Sigmoid colon (tissue), 7 donors: ENCODE measurements at places on chromosomes 2 and 18. TPM values are rescaled to one million over a fixed set of nuclear protein-coding genes. Genes with fewer than 3 reads are reported as not detected.
A peak's percentile ranks its signal among the peaks of the same experiment; 100 is the strongest.

DNA sequence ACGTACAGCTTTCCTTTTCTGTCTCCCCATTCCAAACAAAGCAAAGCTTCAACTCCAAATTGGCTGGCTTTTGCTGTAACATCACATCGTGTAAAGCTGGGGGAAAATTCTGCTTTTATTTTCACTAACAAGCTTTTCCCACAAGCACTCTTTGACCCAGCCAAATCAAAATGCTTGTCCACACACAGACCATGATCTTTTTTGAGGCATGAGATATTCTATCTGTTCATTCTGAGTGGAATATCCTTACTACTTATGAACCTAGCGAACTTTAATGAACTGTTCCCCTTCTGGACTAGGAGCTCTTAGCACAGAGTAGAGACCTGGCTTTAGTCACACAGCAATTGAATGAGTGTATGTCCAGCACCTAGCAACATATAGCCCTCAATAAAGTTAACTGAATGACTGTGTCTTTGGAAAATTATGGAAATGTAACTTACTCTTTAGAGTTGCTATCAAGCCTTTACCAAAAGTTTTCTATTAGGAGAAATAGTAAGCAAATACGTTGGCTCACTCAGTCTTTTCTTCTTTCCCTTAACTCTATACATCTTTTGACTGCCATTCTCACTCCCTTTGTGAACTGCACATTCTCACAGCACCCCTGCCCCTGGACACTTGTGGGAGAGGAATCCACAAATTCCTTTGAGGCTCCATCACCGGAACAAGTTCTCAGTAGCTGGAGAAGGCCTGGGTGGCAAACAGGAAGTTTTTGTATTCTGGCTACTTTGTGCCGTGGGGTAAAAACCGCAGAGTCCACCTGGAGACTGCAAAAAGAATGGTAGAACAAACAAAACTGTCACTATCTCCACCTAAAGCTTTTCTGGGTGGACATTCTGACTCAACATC is 1.3 kb upstream of the UBE2E3 start:
- H3K4me3 ChIP-seq = peak overlapping the region; percentile 42
- H3K27ac ChIP-seq = peak overlapping the region; percentile 90

GRCh38 chr2:98016908-98017670 is 21.3 kb upstream of the TMEM131 start:
- no peak for DNase-seq
- no peaks in the 10 kb centered on the region for H3K27me3 ChIP-seq
- no peaks in the 10 kb centered on the region for H3K4me1 ChIP-seq
- no peak overlapping the region for H3K27ac ChIP-seq

CNRIP1 gene
- 33.1 TPM for total RNA-seq

- H3K27ac ChIP-seq = no peak overlapping the region
- H3K4me3 ChIP-seq = no peak overlapping the region
- no peaks in the 10 kb centered on the region for H3K36me3 ChIP-seq
- DNase-seq = no peak
- H3K27me3 ChIP-seq = peaks cover 5% of the 10 kb centered on the region
Observed at GRCh38 chr2:136129601-136130000, 11.7 kb upstream of the CXCR4 start.

DNA sequence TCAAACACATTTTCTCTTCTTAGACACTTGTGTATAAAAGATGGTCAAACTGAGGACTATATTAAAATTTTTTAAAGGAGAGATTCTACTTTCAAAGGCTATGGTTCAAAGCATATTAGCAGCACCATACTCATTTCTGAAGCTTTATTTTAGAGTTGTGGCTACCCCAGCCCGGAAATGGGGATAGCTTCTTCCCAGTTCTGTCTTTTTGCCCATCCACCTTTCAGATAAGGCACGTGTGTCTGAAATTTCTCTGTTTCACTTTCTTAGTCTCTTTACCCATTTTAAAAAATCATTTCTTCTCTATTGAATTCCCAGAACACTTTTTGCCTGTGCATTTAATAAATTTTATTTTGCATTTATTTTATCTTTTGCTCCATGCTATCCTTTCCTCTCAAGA is 431.5 kb downstream of the RNF144A start:
- H3K4me1 ChIP-seq = no peaks in the 10 kb centered on the region
- H3K36me3 ChIP-seq = no peaks in the 10 kb centered on the region
- H3K27me3 ChIP-seq = no peaks in the 10 kb centered on the region
- H3K27ac ChIP-seq = no peak overlapping the region

ALPI gene
- not detected for total RNA-seq

DNA sequence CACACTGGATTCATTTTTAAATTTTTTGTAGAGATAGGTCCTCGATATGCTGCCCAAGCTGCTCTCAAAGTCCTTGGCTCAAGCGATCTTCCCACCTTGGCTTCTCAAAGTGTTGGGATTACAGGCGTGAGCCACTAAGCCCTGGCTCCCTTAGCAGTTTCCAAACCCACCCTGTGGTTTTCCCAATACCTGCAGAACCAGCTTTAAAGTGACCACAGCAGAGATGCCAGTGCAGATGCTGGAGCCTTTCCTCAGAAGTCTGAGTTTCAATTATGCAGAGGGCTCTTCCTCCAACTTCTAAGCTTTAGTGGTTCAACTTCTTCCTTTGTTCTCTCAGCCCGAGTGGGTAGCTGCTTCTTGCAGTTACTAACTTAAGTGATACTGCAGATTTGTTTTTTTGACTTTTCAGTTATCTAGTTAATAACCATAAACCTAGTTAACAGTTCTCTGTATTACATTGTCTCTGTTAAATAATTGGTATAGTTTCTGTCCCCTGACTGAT is 8.1 kb upstream of the HAAO start:
- no peaks in the 10 kb centered on the region for H3K27me3 ChIP-seq
- no peak for DNase-seq
- H3K4me3 ChIP-seq = no peak overlapping the region
- H3K4me1 ChIP-seq = peaks cover 14% of the 10 kb centered on the region
- no peaks in the 10 kb centered on the region for H3K36me3 ChIP-seq
- H3K27ac ChIP-seq = peak overlapping the region; percentile 64

DNA sequence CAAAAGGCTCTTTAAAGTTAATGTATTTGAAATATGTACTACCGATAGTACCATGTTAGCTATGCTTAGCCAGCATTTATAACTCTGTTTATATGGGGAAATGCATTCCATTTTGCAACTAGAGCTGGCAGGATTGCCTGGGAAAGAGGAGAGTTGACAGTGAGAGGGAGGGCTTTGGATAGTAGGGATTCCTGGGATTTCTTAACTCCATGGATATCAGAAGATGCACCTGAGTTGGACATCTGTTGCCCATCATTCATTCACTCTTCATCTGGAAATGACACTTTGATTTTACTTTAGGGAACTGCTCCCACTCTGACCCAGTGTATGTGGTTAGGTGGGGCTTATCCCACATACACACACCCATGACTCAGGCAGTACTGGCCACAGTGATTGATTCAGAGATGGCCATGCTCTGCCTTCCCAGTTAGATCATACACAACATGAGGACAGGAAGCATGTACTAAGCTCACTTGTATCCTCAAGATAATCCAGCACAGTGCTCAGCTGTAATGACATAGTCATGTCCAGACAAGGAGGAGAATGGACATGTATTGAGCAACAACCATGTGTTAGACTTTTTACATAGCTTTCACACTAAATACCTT is 248.8 kb downstream of the MREG start:
- H3K4me1 ChIP-seq = peaks cover 24% of the 10 kb centered on the region
- no peaks in the 10 kb centered on the region for H3K36me3 ChIP-seq
- no peaks in the 10 kb centered on the region for H3K27me3 ChIP-seq

- no peaks in the 10 kb centered on the region for H3K27me3 ChIP-seq
- no peak overlapping the region for H3K4me3 ChIP-seq
- peaks cover 7% of the 10 kb centered on the region for H3K4me1 ChIP-seq
- no peak for DNase-seq
Observed at GRCh38 chr2:129059476-129059875, 740.8 kb upstream of the HS6ST1 start.

- H3K4me3 ChIP-seq = no peak overlapping the region
- no peak for DNase-seq
- peaks cover 10% of the 10 kb centered on the region for H3K4me1 ChIP-seq
Observed at GRCh38 chr2:37698931-37699481, 27.6 kb upstream of the CDC42EP3 start.

GRCh38 chr2:46230115-46230571 is 67.1 kb upstream of the EPAS1 start:
- H3K4me1 ChIP-seq = no peaks in the 10 kb centered on the region
- no peak for DNase-seq
- H3K27ac ChIP-seq = no peak overlapping the region
- H3K36me3 ChIP-seq = no peaks in the 10 kb centered on the region

LRRTM1 gene
- 1.5 TPM for total RNA-seq

DLGAP1 gene
- 1.1 TPM for total RNA-seq

DNA sequence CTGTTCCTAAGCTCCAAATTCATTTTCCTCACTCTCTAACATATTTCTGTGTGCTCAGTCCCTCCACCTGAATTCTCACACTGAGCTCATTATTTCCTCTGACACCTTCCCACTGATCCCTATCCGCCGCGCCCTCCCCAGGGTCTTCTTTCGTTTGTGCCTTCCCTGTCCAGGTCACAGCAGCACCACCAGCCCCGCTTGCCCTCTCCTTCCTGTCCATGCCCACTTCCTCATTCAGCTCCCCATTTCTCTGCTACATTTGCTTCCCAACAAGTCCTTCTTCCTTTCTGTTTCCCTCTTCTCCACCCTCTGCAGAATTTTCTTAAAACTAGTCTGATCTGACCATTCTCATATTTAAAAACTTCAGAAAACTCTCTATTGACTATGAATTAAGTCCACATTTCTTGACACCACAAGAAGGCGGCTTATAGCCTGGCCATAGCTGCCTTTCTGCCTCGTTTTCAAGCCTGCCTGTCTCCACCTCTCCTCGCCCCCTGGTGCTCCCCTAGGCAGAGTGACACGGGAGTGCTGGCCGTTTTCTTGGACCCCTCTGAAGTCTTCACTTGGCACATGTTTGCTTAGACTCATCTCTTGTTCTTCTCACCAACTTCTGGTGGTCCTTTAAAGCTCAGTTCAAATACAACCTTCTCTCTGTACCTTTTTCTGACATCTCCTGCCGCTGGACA is 138.7 kb upstream of the BOD1L2 start:
- no peak overlapping the region for H3K27ac ChIP-seq
- H3K36me3 ChIP-seq = no peaks in the 10 kb centered on the region
- no peaks in the 10 kb centered on the region for H3K27me3 ChIP-seq
- no peak overlapping the region for H3K4me3 ChIP-seq
- no peaks in the 10 kb centered on the region for H3K4me1 ChIP-seq

GRCh38 chr2:95061601-95062183 is 36.2 kb downstream of the MAL start:
- no peaks in the 10 kb centered on the region for H3K36me3 ChIP-seq
- no peak overlapping the region for H3K27ac ChIP-seq
- no peak overlapping the region for H3K4me3 ChIP-seq
- H3K27me3 ChIP-seq = no peaks in the 10 kb centered on the region
- DNase-seq = peak; percentile 21
- no peaks in the 10 kb centered on the region for H3K4me1 ChIP-seq

GRCh38 chr2:45823723-45824206 is 172.3 kb downstream of the PRKCE start:
- peak overlapping the region; percentile 83 for H3K27ac ChIP-seq
- no peaks in the 10 kb centered on the region for H3K36me3 ChIP-seq

- peak; percentile 60 for DNase-seq
- H3K4me3 ChIP-seq = no peak overlapping the region
- H3K27ac ChIP-seq = no peak overlapping the region
- no peaks in the 10 kb centered on the region for H3K27me3 ChIP-seq
- H3K36me3 ChIP-seq = no peaks in the 10 kb centered on the region
Observed at GRCh38 chr2:85733121-85733960, 20.4 kb upstream of the ATOH8 start.

GRCh38 chr2:203344667-203345066 is 16.5 kb downstream of the ABI2 start:
- no peak overlapping the region for H3K4me3 ChIP-seq
- H3K27ac ChIP-seq = no peak overlapping the region
- H3K36me3 ChIP-seq = no peaks in the 10 kb centered on the region
- DNase-seq = no peak
- H3K27me3 ChIP-seq = no peaks in the 10 kb centered on the region

GRCh38 chr2:60351802-60352201 is 201.7 kb downstream of the BCL11A start:
- no peaks in the 10 kb centered on the region for H3K27me3 ChIP-seq
- DNase-seq = no peak

FSHR gene
- not detected for total RNA-seq

OSBPL6 gene
- 1.5 TPM for total RNA-seq

DNA sequence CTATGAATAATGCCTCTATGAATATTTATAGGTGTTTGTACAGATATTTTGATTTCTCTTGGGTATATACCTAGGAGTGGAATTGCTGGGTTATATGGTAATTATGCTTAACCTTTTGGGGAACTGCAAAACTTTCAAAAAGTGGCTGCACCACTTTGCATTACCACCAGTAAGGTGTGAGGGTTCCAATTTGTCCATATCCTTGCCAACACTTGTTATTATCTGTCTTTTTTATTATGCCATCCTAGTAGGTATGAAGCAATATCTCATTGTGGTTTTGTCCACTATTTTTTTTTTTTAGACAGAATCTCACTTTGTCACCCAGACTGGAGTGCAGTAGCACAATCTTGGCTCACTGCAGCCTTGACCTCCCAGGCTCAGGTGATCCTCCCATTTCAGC is 112.2 kb upstream of the FBXO11 start:
- DNase-seq = no peak
- H3K27me3 ChIP-seq = no peaks in the 10 kb centered on the region
- no peaks in the 10 kb centered on the region for H3K4me1 ChIP-seq
- H3K36me3 ChIP-seq = no peaks in the 10 kb centered on the region

GRCh38 chr18:66138642-66139041 is 387.8 kb downstream of the CDH7 start:
- no peak for DNase-seq
- H3K27ac ChIP-seq = no peak overlapping the region
- no peaks in the 10 kb centered on the region for H3K4me1 ChIP-seq
- H3K36me3 ChIP-seq = no peaks in the 10 kb centered on the region
- no peak overlapping the region for H3K4me3 ChIP-seq

DNA sequence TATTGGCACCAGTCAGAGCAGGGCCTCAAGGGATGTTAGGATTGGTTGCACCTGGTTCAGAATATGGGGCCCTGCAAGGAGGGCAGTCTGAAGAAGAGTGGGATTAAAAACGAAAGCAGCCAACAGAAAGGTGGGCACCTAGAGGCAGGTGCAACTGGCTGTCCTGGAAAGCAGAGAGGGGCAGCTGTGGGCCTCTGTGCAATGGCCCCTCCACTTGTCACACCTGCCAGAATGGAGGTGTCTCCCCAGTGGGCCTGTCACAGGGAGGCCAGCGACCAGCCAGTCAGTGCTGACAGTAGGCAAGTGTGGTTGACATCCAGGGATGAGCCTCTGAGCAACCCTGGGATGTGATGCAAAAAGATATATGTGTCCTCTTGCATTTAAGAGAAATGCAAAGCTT is 37.7 kb downstream of the INPP4A start:
- H3K27ac ChIP-seq = no peak overlapping the region
- no peak overlapping the region for H3K4me3 ChIP-seq
- H3K36me3 ChIP-seq = no peaks in the 10 kb centered on the region
- peak; percentile 55 for DNase-seq
- H3K27me3 ChIP-seq = no peaks in the 10 kb centered on the region

DNA sequence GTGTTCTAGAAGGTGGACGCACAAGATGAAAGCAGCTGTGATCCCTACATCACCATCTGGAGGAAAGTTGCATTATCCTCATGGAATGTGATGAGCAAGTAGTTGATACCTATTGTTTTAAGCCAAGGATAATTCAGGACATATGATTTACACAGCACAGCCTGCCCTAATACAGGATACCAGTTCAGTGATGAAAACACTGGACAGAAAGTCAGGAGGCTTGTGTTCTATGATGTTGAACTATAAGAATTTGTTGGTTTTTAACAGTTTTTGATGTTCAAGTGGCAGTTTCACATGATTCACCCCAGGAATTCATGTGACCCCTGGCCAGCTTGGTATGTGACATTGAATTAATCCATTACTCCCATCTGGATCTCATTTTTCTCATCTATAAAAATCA is 6.2 kb upstream of the CHST10 start:
- no peak overlapping the region for H3K4me3 ChIP-seq
- H3K27me3 ChIP-seq = no peaks in the 10 kb centered on the region
- no peak overlapping the region for H3K27ac ChIP-seq
- DNase-seq = no peak
- H3K4me1 ChIP-seq = peaks cover 32% of the 10 kb centered on the region
- no peaks in the 10 kb centered on the region for H3K36me3 ChIP-seq
